Pancreas (tissue), 10 donors: ENCODE measurements at places on chromosomes 7 and 10. TPM values are rescaled to one million over a fixed set of nuclear protein-coding genes. Genes with fewer than 3 reads are reported as not detected.

CYP2C19 gene
- not detected for polyA plus RNA-seq

MYL10 gene
- polyA plus RNA-seq: not detected

ENTPD7 gene
- polyA plus RNA-seq: 1.8 TPM

TMEM26 gene
- polyA plus RNA-seq: 0.14 TPM

ZNF425 gene
- polyA plus RNA-seq: 1.1 TPM

DRGX gene
- polyA plus RNA-seq: not detected

CYP2C8 gene
- polyA plus RNA-seq: 4.3 TPM

CDNF gene
- 4.2 TPM for polyA plus RNA-seq

CD36 gene
- 15.2 TPM for polyA plus RNA-seq

SRRM3 gene
- 10.4 TPM for polyA plus RNA-seq

EPO gene
- polyA plus RNA-seq: 5.9 TPM

PHKG1 gene
- polyA plus RNA-seq: 1.6 TPM

NUTM2A gene
- polyA plus RNA-seq: 1.9 TPM

STEAP1B gene
- not detected for polyA plus RNA-seq

EVX1 gene
- polyA plus RNA-seq: not detected

FRA10AC1 gene
- 8.6 TPM for polyA plus RNA-seq

OR13A1 gene
- 0.42 TPM for polyA plus RNA-seq

PTF1A gene
- polyA plus RNA-seq: 20.5 TPM

RELN gene
- polyA plus RNA-seq: 0.49 TPM

AZGP1 gene
- polyA plus RNA-seq: 686 TPM

LIPK gene
- not detected for polyA plus RNA-seq

CALML3 gene
- 0.08 TPM for polyA plus RNA-seq

SLC13A1 gene
- polyA plus RNA-seq: 0.04 TPM

FAM25G gene
- not detected for polyA plus RNA-seq

CELF2 gene
- 1.4 TPM for polyA plus RNA-seq

GBF1 gene
- polyA plus RNA-seq: 18.8 TPM

PALD1 gene
- 12.4 TPM for polyA plus RNA-seq

ACBD7 gene
- not detected for polyA plus RNA-seq

GRID1 gene
- 0.05 TPM for polyA plus RNA-seq

ZNF3 gene
- 21.1 TPM for polyA plus RNA-seq

FEZF1 gene
- not detected for polyA plus RNA-seq

SYT15B gene
- polyA plus RNA-seq: 2.3 TPM

CALHM1 gene
- polyA plus RNA-seq: not detected

SPDYE11 gene
- not detected for polyA plus RNA-seq

NUDT13 gene
- polyA plus RNA-seq: 2.4 TPM

RSPH10B2 gene
- not detected for polyA plus RNA-seq

ANKRD7 gene
- polyA plus RNA-seq: 0.42 TPM

SCIN gene
- polyA plus RNA-seq: 0.61 TPM

ZNF804B gene
- 0.42 TPM for polyA plus RNA-seq

NPY4R gene
- not detected for polyA plus RNA-seq
